Activated CD4-positive, alpha-beta T cell treated with anti-CD3 and anti-CD28 coated beads for 24 hours (primary cell): ENCODE measurements at places on chromosomes 4 and X.

GRCh38 chrX:152637649-152638442 is at the start of gene GABRQ:
Gene GABRQ (plus strand): TSS chrX:152637895. CDS start chrX:152638203, 308 bp downstream.
- no peak for DNase-seq

DNA sequence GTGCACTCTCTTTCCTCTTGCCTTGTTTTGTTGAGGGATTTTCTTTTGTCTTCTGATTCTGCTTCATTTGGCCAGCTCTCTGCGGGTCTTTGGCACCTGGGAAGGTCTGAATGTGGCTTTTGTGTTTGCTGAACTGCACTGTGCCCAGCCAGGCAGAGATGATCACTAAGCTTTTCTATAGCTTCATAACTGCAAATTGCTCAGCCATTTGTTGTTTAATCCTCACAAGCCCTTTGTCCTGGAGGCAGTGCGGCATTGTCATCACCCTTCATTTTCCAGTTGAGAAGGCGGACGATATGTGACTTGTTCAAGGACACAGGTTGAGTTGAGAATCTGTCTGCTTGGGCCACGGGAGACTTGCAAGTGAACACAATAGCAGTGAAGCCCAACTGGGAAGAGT is 46.0 kb upstream of the SFRP2 start:
- DNase-seq = no peak

- DNase-seq = no peak
Observed at GRCh38 chr4:92235731-92236130, 68.0 kb upstream of the GRID2 start.

- no peak for DNase-seq
Observed at GRCh38 chr4:12138488-12138887, 709.8 kb upstream of the HS3ST1 start.

DNA sequence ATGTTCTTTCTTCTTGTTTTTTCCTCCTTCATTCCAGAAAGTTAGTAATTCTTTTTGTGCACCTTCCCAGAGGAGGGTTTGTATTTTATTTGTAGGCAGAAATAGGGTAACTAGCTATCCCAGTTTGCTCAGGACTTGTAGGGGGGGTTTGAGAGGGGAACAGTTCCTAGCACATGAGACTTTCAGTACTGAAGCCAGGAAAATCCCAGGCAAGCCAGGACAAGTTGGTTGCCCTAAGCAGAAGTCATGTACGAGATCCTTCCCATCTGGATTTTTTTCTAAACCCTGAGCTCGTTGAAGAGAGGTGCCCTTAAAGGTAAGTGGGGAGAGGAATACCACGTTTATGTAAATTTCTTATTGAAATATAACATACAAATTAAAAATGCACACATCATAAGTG is 15.6 kb upstream of the TAB3 start:
- no peak for DNase-seq

DNA sequence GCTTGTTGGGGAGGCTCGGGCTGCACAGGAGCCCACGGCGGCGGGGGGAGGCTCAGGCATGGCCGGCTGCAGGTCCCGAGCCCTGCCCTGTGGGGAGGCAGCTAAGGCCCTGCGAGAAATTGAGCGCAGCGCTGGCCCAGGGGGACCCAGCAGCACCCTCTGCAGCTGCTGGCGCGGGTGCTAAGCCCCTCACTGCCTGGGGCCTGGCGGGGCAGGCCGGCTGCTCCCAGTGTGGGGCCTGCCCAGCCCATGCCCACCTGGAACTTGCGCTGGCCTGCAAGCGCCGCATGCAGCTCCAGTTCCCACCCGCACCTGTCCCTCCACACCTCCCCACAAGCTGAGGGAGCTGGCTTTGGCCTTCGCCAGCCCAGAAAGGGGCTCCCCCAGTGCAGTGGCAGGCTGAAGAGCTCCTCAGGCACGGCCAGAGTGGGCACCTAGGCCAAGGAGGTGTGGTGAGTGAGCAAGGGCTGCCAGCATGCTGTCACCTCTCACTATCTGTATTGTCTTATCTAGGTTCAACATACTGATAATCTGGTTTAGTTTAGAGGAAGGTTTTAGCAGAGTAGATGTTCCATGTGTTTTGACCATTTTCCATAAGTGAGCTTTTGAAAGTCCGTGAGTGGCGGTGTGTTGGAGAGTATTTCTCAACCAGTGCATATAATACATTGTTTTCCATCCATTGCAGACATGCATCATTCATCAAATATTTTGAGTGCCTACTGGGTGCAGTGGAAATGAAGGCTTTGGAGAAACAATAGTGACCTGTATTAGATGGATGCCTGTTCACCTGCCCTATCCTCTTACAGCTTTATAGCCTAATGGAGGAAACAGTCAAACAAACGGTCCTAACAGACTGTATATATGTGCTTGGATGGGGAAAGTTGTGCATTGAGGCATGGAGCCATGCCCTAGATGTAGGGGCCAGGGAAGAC is 13.1 kb downstream of the PI4K2B start:
- DNase-seq = no peak

DNA sequence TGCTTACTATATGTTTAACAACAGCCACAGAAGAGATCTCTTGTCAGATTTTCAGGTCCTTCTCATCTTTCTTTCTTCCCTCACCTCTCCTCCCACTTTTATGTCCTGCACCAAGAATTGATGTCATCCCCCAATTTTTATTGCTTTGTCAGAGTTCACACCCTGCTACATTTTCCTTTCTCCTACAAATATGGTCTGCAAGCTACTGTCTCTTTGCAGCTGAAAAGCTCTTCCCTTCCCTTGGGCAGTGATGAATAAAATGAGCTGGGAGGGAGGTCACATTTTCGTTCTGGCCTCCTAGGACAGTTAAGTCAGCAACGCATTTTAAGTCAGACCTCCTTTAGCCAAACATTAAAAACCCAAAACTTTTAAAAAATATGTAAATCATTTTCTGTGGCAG is 26.7 kb upstream of the VEGFD start:
- DNase-seq = no peak

- no peak for DNase-seq
Observed at GRCh38 chr4:81747242-81747930, 275.7 kb upstream of the RASGEF1B start.

DNA sequence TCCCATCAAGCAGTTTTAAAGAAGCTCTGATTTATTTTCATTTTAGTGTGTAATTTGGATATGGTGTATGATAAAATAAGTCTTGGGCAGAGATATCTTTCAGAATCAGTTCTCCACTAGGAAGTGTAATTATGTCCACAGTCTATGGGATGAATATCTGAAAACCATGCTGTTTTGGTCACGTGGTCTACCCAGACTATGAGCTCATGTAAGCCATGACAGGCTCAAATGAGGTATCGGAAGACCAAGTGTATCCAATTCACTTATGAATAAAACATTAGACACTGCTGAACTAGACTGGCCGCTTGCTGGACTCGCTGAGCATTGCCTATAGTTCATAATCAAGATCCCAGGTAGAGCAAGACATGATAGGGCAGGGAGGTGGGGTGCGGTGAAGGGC is 50.5 kb downstream of the SOD3 start:
- DNase-seq = no peak

- no peak for DNase-seq
Observed at GRCh38 chrX:110012818-110013485, 10.0 kb downstream of the TMEM164 start.

DNA sequence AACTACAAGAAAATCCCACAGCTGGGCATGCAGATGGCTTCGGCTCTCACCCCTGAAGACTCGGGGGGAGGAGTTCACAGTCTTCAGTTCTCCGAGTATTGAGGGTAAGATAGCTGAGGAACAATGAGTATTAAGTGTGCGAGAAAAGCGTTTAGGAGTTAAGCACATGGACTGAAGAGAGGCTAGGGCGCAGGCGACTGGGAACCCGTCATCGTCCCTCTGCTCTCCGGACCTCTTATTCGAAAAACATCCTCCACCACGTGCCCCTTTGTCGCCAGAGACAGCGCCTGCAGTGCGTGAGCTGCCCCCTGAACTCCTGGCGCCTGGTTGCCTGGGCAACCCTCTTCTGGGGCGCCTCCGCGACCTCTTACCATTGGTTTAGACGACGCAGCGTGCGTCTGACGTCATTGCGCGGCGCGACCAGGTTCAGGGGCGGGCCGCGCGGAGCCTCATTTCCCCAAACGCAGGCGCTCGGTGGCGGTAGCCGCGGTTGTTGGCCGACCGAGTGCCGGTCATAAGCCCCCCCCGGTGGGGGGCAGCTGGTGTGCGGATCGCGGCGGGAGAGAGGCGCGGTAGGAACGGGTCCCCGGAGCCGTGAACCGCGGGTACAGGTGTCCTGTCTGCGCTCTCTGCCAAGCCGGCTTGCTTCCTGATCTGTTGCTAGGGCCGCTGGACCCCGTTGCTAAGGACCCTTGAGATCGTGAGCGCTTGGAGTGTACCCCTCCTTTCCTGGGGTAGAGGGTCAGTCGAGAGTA is at the start of gene PACRGL:
Gene PACRGL (plus strand): TSS at position 452 of the 755 bp plus-strand sequence. CDS start 4,024 bp downstream, outside the sequence.
- peak; percentile 84 for DNase-seq
